ENCODE measurements at places on chromosomes 1 and 21.

DNA sequence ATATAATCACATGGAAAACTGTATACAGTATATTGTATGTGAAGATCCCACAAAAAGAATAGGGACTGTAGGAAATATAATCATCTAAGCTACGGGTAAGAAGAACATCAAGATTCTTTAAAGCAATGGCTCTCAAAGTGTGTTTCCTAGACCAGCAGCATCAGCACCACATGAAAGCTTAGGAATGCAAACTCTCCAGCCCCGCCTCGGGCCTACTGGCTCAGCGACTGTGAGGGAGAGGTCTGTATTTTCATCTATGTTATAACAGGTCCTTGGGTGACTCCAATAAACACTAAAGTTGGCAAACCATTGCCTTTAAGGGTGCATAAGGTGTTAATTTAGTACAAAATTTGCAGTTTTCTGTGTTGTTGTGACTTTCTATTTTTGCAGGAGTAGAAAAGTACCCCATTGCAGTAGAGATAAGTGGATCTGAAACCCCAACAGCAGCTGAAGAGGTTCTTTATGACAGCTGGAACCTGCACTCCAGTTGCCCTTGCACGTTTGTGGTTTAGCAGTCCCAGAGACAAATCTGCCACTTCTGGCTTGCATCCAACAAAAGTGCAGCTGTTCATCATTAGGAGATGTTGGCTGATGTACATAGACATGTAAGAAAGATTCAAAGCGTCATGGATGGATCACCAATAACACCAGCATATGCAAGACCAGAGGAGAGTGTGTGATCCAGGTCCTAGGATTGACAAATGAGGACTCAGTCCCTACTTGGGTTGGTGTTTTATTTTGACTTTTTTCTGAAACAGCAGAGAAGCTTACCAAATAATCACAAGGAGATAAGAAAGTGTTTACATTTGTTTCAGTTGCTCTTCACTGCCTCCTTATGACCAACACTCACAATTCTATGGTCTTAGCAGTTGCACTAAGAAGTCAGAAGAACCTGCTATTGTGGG, 15.9 kb upstream of the IFNAR1 start:
- no peak for DNase-seq

- DNase-seq = no peak
Measured at GRCh38 chr1:59078070-59078800, 218.7 kb upstream of the FGGY start.

DNA sequence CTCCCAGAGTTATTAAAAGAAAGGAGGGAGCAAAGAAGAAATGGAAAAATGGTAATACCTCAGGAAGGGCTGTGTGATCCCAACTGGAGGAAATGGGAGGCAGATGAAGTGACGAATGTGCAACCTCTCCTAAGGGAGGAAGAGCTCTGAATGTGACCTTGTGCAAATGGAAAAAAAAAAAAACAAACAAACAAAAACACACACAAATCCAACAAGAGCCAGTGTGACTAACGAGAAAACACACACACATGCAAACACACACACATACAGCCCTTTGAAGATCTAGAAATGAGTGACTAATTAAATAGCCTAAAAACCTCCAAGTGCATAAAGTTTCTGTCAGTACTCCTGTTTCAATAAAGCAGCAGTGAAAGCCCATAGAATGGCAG, 49.0 kb downstream of the CCN1 start:
- DNase-seq = no peak

GRCh38 chr1:233614743-233615521, 1.0 kb downstream of the KCNK1 start:
- DNase-seq = no peak

DNA sequence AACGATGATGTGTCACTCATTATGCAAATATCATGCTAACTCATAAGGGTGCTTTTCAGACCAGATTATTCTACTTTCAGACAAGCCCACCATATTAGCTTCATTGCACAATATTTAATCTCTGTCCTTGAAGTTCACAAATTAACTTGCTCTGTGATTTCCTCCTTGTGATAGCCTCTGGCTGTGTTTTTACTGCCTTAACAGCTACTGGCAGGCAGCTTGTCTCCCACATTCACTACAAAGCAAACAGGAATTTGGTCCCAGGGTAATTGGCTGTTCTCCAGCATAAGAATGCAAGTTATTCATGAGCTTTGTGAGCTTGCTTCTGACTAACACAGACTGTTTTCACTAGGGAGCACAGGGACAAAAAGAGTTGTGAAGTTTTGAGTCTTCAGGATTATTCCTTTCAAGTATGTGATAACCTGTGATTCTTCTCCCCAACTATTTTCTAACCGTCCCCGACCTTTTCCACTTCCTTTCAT, 87.9 kb upstream of the HMCN1 start:
- no peak for DNase-seq

DNA sequence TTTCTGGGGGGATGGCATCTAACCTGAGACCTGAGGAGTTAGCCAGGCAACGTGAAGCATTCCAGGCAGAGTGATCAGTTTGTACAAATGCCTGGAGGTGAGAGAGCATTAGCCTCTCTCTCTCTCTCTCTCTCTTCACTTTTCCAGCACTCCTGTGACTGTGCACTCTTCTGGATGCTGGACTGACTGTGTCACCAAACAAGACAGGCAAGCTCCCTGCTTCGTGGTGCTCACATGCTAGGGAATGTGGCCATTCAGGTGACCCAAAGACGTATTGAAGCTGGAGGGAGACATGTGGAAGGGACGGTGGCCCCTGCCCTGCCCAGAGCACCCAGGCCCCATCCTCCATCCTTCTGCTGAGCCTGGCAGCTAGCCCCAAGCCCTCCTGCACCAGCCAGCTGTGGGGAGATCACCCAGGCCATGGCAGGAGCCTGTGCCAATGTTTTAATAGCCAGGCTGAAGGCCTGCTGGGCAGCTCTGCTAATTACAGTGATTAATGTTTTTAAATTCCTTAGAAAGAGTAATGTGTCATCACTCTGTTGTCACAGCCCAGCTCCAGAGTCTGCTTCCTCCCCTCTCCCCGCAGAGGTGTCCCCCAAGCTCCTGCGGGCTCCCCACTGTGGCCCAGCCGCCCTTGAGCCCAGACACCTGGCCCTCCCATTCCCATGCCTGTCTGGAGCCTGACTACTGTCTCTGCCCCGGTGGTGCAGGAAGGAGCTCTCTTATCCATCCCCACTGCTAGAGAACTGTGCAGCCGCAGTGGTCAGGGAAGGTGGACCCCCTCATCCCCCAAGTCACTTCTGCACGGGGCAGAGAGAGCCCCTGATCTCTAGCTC, 48.9 kb downstream of the UBIAD1 start:
- DNase-seq = no peak

DNA sequence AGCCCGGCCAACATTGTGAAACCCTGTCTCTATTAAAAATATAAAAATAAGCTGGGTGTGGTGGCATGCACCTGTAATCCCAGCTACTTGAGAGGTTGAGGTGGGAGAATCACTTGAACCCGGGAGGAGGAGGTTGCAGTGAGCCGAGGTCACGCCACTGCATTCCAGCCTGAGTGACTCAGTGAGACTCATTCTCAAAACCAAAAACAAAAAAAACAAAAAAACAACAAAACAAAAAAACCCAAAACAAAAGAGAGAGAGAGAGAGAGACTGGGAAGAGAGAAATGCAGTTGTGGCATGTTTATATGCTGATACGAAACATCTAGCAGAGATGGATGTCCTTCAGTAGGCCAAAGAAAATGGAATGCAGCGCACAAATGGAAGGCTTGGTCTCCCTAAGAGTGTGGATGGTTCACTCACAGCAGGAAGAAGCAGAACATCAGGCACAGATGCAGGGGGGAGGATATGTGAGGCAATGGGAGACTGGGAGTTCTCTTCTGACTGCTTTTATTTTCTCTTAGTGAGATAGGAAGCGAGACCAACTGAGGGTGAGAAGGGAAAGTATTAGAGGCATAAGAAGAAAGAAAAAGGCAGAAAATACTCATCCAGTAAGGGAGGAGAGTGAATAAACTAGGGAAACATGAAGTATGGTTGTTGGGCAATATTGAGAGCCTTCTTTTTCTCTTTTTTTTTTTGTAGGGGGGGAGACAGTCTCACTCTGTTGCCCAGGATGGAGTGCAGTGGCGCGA, 16.0 kb downstream of the THEM4 start:
- no peak for DNase-seq

GRCh38 chr1:53498555-53499131, 39.4 kb downstream of the DMRTB1 start:
- DNase-seq = no peak

Measured in activated CD4-positive, alpha-beta T cell treated with anti-CD3 and anti-CD28 coated beads, Interleukin-2, Interleukin-4, amounts not matched to agents 100 ng/mL and 50 ng/mL, durations not matched to agents 16 hours and 8 hours (primary cell).